ENCODE measurements at places on chromosomes 6 and 20.

- DNase-seq, result no peak
Measured at GRCh38 chr20:46837083-46837482, 57.6 kb upstream of the EYA2 start.

- no peak for DNase-seq
Measured at GRCh38 chr6:110233770-110234374, 53.6 kb downstream of the CDC40 start.

- no peak for DNase-seq
Measured at GRCh38 chr20:57224641-57225138, 41.8 kb downstream of the BMP7 start.

- no peak for DNase-seq
Measured at GRCh38 chr6:16437095-16437494, 198.7 kb downstream of the GMPR start.

- no peak for DNase-seq
Measured at GRCh38 chr6:157452096-157452495, 71.1 kb downstream of the ZDHHC14 start.

GRCh38 chr20:5845681-5846615, 95.7 kb downstream of the SHLD1 start:
- no peak for DNase-seq

DNA sequence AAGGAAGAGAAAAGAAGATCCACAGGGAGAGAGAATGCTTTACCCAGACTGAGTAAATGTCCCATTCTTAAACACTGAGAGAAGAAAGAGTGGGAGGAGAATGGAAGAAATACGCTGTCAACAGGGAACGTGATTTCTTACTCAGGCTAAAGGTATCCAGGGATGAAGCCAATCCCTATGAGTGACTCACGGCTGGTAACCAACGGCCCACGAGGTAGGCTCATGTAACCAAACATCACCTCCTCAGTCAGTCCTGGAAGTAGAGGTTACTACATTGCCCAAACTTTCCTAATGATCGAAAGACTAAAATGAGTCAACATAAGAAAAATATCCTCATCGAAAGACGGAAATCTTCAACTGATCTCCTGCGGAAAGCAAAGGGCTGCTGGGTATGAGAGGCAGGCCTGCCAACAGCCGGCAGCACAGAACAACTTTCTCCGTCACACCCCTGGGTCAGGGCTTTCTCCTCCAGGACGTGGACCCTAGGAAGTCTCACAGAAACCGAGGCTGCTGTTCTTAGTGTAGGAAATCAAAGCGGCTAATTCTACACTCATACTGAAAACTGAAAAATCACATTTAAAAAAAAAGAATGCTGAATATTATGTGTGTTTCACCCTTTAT, 292.6 kb downstream of the GMDS start:
- DNase-seq, result peak; percentile 97

DNA sequence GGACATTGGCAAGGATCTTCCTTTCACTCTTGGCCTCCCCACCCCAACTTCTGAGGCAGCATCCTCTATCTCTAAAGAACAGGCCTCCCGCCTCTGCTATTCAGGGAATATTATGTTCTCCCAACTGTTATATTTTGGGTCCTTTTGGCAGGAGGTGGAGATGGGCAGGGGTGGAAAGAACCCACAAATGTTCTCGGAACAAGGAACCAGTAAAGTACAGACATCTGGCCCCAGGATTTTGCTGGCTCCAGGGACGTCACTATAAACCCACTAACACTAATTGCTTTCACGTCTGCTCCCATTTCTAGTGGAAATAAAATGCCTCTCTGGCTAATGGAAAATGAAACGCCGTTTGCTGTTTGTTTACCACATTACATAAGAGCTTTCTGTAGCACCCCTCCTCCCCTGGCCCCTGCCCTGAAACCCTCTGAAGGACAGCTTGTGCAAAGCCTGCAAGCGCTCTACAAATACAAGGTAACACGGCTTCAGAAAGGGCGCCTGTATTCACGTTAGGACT, 77.7 kb upstream of the TBC1D7 start:
- DNase-seq, result no peak

DNA sequence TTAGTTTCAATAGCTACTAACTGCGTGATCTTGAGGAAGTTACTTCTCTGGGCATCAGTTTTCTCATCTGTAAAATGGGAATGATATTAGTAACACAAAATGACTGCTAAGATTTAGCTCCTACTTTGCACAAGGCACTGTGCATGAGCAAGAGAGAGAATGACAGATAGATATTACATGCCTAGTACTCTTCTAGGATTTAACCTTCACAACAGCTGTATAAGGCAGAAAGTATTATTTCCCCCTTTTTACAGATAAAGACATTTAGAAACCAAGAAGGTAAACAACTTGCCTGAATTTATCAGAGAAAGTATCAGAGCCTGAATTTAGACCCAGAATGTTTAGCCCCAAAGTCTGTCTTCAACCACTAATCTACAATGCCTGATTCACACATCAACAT, 281.6 kb downstream of the KHDC1L start:
- no peak for DNase-seq

GRCh38 chr20:45963059-45964005, 8.7 kb downstream of the ZNF335 start:
- DNase-seq, result no peak

DNA sequence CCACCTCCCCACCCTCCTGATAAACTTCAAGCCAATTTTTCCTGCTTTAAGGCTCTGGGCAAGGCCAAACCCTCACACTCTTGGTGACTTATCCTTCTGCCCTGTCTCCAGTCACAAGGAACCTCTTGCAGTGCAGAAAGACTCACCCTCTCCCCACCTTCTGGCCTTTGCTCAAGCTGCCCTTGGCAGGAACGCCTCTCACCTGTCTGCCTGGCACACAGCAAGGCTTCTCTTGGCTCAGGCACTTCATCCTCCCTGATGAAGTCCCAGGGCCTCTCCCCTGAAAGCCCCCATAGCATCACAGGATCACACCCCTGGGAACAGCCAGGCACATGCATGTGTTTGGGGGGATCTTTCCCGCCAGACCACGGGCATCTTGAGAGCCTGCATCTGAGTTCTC, 68.8 kb upstream of the NNAT start:
- no peak for DNase-seq

DNA sequence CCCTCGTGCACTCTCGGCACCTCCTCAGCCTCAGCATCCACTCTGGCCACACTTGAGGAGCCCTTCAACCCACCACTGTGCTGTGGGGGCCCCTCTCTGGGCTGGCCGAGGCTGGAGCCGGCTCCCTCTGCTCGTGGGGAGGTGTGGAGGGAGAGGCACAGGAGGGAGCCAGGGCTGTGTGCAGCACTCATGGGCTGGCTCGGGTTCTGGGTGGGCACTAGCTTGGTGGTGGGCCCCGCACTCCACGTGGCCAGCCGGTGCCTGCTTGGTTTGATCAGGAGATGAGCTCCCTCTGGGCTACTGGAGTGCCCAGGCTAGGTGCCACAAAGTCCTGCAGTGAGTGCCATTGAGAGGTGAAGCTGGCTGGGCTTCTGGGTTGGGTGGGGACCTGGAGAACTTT, 949.4 kb upstream of the GJE1 start:
- DNase-seq, result no peak

- DNase-seq, result no peak
Measured at GRCh38 chr6:110188791-110189190, 8.6 kb downstream of the CDC40 start.

GRCh38 chr20:59822291-59823029, 111.0 kb downstream of the SYCP2 start:
- DNase-seq, result no peak

DNA sequence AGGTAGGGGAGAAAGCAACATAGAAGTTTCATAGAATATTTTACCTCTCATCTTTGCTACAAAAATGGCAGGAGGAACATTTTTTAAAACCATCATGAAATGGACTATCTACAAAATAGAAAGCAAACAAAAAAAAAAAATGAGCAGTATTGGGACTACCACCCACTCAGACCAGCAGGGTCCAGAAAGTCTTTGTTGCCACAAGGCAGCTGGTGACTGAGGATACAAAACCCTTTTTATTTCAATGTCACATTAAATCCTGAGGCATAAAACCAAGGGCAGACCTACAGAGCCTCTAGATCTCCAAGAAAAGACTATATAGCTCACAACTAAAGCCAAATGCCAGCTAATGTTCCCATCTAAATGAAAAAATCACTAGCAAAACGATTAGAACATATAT, 282.2 kb downstream of the PTPRK start:
- DNase-seq, result no peak

GRCh38 chr6:140437619-140438345, 1063.3 kb upstream of the CITED2 start:
- DNase-seq, result no peak

GRCh38 chr6:37251211-37251780, 6.3 kb upstream of the TBC1D22B start:
- DNase-seq, result no peak

- DNase-seq, result no peak
Measured at GRCh38 chr6:127938701-127939100, 37.8 kb upstream of the THEMIS start.

- no peak for DNase-seq
Measured at GRCh38 chr6:153618371-153619322, 420.4 kb upstream of the OPRM1 start.

- DNase-seq, result no peak
Measured at GRCh38 chr6:71248878-71249544, 39.6 kb upstream of the OGFRL1 start.

DNA sequence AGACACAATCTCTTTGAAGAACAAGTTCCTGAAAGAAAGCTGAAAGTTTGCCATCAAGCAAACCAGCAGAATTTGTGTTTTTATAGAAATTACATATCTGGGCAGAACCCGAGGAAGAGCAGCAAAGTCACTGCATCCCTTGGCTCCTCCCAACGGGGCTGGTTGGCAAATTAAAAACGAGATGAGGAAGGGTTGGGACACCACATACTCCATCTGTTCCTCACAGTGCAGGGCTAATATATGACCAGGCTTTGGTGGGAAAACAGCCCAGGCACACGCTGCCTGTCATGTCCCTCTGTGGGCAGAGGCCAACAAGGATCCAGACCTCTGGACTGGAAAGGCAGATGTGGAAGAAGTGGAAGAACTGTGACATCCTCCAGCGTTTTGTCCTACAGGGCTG, 607.3 kb downstream of the CDH26 start:
- no peak for DNase-seq

DNA sequence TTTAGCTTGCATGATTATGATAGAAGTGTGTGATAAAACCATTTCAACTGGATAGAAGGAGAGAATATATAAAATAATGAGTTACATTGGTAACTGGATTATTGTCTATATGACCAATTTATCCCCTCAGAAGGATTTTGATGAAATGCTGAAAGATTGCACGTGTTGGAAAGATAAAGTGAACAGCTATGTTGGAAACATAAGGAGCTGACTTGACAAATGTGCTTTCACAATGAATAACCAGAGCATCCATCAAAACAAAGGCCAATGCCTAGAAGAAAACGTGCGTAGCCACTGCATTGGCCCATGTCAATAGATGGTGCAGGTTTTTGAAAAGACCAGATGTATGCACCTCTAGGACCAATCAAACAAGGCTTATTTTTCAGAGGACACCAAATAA, 168.8 kb downstream of the TMEM200A start:
- DNase-seq, result no peak

- DNase-seq, result no peak
Measured at GRCh38 chr6:49764571-49765236, 20.5 kb upstream of the CRISP3 start.

GRCh38 chr6:73515204-73515655, 5.6 kb downstream of the EEF1A1 start:
- no peak for DNase-seq

DNA sequence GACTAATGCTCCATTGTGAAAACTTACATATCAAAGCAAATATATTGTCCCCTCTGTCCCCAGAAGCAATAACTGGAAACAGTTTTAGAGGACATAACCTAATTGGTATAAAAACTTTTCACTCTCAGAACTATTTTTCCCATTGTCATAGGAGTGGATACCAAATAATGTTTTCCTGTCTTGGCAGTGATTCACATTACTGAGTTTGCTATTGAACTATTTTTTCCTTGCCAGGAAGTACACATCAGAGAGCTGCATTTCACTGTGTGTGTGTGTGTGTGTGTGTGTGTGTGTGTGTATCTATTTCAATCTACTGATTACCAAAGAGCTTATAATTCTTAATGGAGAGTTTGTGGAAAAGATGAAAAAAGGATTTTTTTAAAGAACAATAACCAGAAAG, 45.4 kb downstream of the AKAP12 start:
- no peak for DNase-seq

DNA sequence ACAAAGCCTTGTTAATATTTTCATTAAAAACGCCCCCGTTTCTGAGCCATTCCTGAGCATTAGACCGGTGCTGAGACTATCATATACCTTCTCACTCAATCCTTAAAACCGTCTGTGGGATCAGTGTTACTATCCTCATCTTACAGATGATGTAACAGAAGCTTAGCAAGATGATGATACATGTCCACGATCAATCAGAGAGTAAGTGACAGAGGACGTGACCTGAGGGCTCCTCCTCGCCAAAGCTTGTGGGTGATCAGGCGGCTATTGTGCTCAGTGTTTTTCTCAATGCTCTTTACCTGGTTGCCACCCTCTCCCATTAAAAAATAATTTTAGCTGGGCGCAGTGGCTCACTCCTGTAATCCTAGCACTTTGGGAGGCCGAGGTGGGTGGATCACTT, 113.1 kb downstream of the MTHFD1L start:
- DNase-seq, result no peak

GRCh38 chr20:33674294-33675135, at the start of gene NECAB3:
NECAB3 (minus strand) TSS chr20:33674428; CDS start chr20:33674352, 76 bp downstream.
- DNase-seq, result no peak

GRCh38 chr6:92050216-92050615, 1369.1 kb downstream of the EPHA7 start:
- DNase-seq, result no peak

DNA sequence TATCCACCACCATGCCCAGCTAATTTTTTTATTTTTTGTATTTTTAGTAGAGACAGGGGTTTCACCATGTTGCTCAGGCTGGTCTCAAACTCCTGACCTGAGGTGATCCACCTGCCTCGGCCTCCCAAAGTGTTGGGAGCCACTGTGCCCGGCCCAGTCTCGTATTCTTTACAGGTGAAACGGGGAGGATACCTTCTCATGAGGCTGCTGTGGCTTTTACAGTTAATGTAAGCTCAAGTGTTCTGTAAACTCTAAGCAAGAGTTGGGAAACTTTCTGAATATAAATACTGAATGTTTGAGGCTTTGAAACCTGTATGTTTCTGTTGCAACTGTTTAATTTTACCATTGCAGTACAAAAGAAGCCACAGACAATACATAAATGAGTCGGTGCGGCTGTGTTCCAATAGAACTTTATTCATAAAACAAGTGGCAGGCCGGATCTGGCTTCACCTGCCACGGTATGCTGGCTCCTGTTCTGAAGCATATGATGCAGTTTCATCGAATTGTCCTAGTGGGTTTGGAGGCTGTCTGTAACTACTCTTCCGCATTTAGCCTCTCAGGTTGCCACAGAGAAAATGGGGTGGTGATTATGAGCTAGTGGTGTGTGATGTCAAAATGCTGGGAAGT, 192.5 kb upstream of the ZFP64 start:
- DNase-seq, result no peak

GRCh38 chr20:21519136-21519584, 5.3 kb upstream of the NKX2-2 start:
- DNase-seq, result no peak
